ENCODE measurements at places on chromosomes 2 and 18.

GRCh38 chr2:47819834-47820233 is 36.9 kb downstream of the MSH6 start:
- DNase-seq: no peak

GRCh38 chr18:62612289-62612645 is 89.4 kb downstream of the ZCCHC2 start:
- no peak for DNase-seq

GRCh38 chr2:189466656-189467055 is 25.4 kb downstream of the WDR75 start:
- DNase-seq: no peak

GRCh38 chr2:106745468-106745867 is 140.5 kb downstream of the ST6GAL2 start:
- DNase-seq: no peak

DNA sequence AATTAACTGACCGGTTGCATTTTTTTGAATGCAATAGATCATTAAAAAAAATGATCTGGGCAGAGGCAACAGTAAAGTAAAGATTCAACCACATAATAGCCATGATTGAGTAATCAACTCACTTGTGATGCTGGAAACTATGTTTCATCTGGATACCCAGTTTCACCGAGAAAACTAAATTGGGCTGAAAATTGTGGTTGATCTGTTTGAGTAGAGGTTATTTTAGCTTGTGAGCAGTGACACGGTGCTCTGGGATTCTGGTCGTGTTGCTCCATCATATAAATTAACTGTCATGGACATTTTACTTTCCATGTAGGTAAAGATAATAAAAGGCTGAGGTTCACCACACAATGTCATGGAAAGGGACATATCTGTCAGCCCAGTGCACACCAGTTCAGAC is 58.7 kb downstream of the CD226 start:
- no peak for DNase-seq

DNA sequence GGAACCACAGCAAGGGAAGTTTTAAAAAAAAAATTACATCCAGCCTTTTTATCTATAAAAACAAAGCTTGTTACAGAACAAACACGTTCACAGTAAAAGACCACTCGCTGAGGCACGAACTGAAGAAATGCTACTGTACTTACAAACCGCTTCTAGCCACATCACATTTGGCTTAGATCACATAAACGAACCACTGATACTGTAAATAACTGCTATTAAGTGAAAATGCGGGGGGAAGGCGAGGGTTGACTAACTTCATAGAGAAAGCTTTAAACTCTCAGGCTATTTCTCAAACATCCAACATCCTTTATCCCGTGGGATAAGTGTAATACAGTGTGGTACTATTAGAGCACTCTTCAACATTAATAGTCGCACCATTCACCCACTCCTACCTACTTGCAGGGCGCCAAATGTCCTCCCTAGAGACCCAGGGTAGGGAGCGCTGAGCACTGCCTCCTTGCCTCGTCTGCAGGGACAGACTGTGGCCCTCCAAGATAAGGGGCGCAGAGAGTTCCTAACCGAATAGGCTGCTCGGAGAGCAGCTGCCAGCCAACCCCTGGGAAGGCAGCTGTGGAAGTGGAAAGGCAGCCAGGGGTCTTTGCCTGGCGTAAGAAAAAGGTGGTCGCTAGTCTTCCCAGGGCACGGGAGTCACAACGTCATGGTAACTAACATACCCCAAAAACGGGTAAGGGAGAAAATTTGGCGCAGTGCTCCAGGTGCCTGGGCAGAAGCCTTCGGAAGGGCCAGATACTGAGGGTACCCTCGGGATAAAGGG is 854 bp downstream of the GPR155 start:
- DNase-seq: peak; percentile 40

DNA sequence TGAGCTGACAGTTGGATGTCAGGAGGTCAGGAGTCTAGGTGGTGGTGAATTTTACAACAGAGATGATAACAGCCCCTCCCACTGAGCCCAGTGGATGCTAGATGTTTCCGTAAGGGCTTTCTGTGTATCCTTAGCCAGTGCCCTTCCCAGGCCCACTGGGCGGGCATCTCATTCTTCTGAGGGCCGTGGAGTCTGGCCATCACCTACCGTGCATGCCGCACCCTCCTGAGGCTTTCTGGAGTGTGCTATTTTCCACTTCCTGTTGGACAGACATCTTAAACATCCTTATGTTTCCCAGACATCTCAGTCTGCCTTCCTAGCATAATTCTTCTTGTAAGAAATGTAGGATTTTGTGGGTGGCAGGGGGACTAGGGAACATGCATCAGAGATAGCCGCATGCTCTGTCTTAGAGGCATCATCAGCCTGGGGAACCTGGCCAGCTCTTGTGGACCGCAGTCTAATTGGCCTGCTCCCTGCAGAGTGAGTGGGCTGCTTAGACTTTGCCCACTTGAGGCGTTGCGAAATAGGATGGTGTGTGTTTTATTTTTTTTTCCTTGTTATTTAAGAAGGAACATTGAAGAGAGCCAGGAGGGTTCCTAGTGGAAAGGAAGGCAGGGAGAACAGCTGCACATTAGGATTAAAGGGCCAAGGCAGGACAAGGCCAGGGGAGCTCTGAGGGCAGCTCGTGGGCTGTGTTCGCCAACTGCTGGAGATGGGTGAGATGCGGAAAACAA is 135.8 kb downstream of the SH3RF3 start:
- no peak for DNase-seq
